ENCODE measurements at places on chromosomes 7 and 10.

- DNase-seq = no peak
Measured at GRCh38 chr7:14752301-14752700, 150.2 kb downstream of the DGKB start.

DNA sequence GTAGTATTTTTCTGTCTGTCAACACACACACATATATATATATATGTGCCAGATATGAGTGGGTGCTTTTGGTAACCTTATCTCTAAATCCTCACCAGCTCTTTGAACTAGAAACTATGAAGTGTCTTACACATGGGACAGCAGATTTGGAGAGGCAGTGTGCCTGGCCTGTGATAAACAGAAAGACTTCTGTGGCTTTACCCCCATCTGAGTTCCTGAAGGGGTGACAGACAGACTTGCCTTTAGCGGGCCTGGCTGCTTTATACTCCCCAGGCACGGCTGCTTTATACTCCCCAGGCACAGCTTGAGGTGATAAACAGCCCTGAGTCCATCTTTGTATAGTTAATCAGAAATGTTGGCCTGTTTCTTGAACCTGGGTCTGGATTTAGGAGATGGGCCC, 5.6 kb downstream of the BAG3 start:
- DNase-seq = no peak

- peak; percentile 82 for DNase-seq
Measured at GRCh38 chr7:20199015-20199737, 18.0 kb downstream of the MACC1 start.

GRCh38 chr7:133650487-133651300, 397.8 kb downstream of the EXOC4 start:
- no peak for DNase-seq

DNA sequence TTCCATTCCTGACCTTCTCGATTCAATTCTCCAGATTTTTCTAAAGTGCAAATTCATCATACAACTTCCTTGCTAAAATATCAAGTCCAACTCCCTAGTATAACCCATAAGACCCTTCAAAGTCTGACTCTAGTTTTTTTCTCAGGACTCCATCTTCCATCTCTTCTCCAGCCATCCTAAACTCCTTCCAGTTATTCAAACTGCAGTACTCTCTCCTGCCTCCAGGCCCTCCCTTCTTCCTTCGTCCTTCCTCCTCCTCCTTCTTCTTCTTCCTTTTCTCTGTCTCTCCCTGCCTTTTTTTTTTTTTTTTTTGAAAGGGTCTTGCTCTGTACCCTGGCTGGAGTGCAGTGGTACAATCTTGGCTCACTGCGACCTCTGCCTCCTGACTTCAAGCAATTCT, 111.9 kb downstream of the RELN start:
- no peak for DNase-seq

DNA sequence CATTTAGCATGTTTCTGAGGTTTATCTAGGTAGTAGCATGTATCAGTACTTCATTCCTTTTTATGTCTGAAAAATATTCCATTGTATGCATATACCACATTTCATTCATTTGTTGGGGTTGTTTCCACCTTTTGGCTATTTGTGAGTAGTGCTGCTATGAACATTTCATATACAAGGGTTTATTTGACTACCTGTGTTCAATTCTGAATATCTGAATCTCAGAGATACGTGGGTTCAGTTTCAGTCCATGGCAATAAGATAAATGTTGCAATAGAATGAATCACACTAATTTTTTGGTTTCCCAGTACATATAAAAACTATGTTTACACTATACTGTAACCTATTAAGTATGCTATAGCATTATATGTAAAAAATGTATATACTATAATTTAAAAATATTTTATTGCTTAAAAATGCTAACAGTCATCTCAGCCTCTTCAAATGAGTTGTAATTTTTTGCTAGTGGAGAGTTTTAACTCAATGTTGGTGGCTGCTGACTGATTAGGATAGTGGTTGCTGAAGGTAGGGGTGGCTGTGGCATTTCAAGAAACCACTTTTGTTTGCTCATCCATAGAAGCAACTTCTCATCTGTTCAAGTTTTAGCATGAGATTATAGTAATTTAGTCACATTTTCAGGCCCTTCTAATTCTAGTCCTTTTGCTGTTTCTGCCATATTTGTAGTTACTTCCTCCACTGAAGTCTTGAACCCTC, 13.9 kb downstream of the PLEKHA1 start:
- DNase-seq = no peak

DNA sequence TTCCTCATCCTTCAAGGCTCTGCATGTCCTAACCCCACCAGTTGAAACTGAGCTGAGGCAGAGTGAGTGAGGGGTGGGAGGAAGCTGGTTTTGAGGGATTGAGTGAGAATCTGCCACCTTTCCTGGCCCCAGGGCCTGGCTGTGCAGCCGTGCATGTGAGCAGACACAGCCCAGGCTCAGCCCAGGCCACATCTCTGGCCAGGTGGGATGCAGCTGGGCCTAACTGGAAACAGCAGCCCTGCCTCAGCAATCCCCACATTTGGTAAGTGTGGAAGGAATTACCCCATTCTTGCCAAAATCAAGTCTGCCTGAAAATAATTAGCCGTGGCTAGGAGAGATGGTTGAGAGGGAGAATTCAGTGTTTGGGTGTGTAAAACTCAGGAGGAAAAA, 116.6 kb downstream of the NEURL1 start:
- no peak for DNase-seq

DNA sequence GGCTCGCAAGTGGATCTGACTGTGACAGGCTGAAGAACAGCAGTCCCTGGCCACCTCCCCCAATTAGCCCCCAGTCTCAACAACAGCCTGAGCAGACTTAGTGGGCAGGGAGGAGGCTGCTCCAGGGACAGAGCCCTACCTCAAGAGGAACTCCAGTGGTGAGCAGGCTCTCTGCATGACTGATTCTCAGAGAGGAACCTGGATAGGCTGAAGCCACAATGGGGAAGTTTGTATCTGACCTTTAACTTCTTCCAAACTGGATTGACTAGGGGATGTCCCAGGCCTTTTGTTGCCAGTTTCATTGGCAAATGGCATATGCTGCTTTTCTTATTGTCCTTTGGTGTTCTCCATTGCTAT, 93.0 kb downstream of the ARHGAP22 start:
- DNase-seq = no peak
